CD8-positive, alpha-beta memory T cell (primary cell): ENCODE measurements at places on chromosomes 1 and 21. TPM values are rescaled to one million over a fixed set of nuclear protein-coding genes. Genes with fewer than 3 reads are reported as not detected.

Gene EFNA4
- total RNA-seq = 3.7 TPM

DNA sequence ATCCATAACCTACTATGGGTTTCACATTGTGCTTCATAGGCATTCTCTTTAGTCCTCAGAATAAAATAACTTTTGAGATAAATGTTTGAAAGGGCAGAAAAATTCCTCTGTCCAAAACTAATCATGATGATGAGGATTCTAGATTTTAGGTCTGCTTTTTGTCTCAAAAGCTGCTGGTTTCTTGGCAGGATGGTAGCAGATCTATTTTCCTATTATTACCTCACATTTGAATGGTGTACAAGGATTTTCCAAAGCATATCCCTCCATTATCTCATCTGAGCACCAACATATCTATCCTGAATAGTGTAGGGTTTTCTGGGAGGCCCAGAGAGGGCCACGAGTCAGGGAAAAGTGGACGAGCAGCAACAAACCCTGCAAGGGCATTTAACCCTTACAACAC, 201.9 kb downstream of the PLPP3 start:
- no peak overlapping the region for H3K27ac ChIP-seq
- no peak for DNase-seq
- no peak overlapping the region for H3K4me3 ChIP-seq
- H3K36me3 ChIP-seq = no peaks in the 10 kb centered on the region
- H3K27me3 ChIP-seq = no peaks in the 10 kb centered on the region

Gene COL9A2
- 4.4 TPM for total RNA-seq

DNA sequence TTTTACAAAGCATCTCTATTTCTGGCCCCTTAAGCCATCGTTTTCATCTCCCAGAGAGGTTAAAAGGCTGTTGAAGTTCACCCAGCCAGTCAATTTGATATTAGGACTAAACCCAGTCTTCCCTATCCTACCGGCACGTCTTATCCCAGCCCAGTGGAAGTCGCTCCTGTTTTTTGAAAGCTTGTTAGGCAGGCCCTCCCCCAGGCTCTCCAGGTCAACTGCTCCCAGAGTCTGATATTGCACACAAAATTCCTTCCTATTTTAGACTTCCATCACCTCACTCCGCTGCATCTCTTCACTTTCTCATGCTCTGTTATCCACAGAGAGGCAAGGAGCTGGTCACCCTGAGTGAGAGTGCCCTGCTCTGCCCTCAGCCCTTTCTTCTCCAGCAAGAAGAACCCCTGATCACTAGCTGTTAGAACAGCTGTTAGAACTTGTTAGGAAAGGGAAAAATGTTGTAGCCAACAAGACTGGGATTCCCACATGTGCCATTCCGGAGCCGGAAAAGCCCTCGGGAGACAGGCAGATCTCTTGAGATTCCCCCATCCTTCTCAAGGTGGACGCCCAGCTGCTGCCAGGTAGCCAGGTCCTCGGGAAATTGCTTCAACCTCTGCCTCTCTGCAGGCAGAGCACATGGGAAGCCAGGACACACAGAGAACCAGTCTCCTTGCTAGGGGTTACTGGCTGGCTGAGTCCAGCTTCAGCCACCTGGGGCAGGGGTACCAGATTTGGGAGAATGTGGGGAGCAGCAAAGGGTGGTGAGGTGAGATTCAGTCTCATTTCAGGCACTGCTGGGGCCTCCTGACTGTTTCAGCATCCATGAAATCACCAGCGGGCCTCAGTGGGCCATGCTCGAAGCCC, 25.7 kb downstream of the PLXNA2 start:
- no peaks in the 10 kb centered on the region for H3K36me3 ChIP-seq
- no peaks in the 10 kb centered on the region for H3K27me3 ChIP-seq
- H3K4me3 ChIP-seq = no peak overlapping the region
- H3K27ac ChIP-seq = peak overlapping the region; percentile 73

DNA sequence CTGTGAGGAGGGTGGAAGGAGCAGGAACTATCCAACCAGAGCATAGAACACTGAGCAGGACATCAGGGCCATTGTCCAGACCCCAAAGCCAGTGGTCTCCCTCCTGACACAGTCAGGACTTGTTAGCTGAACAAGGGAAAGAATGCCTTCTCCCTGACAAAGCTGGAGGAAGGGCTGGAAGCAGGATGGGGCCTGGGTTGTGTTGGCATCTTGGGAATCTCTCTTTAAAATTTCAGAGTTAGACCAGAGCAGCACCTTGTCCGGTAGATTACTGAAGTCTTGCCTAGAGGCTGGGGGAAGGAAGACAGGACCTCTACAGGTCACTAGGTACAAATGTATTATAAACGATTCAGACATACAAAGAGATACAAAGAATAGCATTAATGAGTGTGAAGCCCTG, 35.0 kb upstream of the ATP2B4 start:
- no peak overlapping the region for H3K27ac ChIP-seq
- no peaks in the 10 kb centered on the region for H3K36me3 ChIP-seq
- no peak for DNase-seq
- no peaks in the 10 kb centered on the region for H3K27me3 ChIP-seq
- no peaks in the 10 kb centered on the region for H3K4me1 ChIP-seq

Gene C1orf210
- not detected for total RNA-seq

GRCh38 chr1:117653732-117654492, 48.1 kb downstream of the TENT5C start:
- DNase-seq = no peak
- H3K4me1 ChIP-seq = peaks cover 88% of the 10 kb centered on the region
- no peak overlapping the region for H3K27ac ChIP-seq
- peak overlapping the region; percentile 3 for H3K4me3 ChIP-seq
- H3K36me3 ChIP-seq = no peaks in the 10 kb centered on the region

- DNase-seq = no peak
- H3K4me3 ChIP-seq = no peak overlapping the region
- H3K36me3 ChIP-seq = peaks cover 79% of the 10 kb centered on the region
These were observed 24.6 kb upstream of the PEX19 start for GRCh38 chr1:160309571-160309970.

GRCh38 chr1:31579374-31579773, 3.1 kb downstream of the TINAGL1 start:
- no peaks in the 10 kb centered on the region for H3K27me3 ChIP-seq
- H3K36me3 ChIP-seq = no peaks in the 10 kb centered on the region
- DNase-seq = no peak
- H3K4me3 ChIP-seq = no peak overlapping the region
- no peaks in the 10 kb centered on the region for H3K4me1 ChIP-seq

- H3K27me3 ChIP-seq = no peaks in the 10 kb centered on the region
- H3K4me3 ChIP-seq = no peak overlapping the region
- no peak for DNase-seq
- H3K36me3 ChIP-seq = no peaks in the 10 kb centered on the region
These were observed 84.4 kb upstream of the CXADR start for GRCh38 chr21:17428484-17428869.

- no peaks in the 10 kb centered on the region for H3K36me3 ChIP-seq
- no peaks in the 10 kb centered on the region for H3K27me3 ChIP-seq
- no peak overlapping the region for H3K27ac ChIP-seq
- no peak overlapping the region for H3K4me3 ChIP-seq
- H3K4me1 ChIP-seq = no peaks in the 10 kb centered on the region
These were observed 40.6 kb upstream of the CFHR3 start for GRCh38 chr1:196734006-196734405.

Gene TMEM81
- total RNA-seq = 2.9 TPM
